Hepatocyte (in vitro differentiated cells): ENCODE measurements at places on chromosomes 2 and 18. TPM values are rescaled to one million over a fixed set of nuclear protein-coding genes. Genes with fewer than 3 reads are reported as not detected.

Gene TMEM182
- 2.6 and 5.1 TPM in 2 replicates for total RNA-seq

Gene POTEJ
- total RNA-seq: 0.17 and 0.76 TPM in 2 replicates

Gene SLC4A5
- total RNA-seq: 0.36 and 1.5 TPM in 2 replicates

Gene SPHKAP
- total RNA-seq: 0.28 and 0.33 TPM in 2 replicates

Gene CCDC102B
- 3.7 and 5.4 TPM in 2 replicates for total RNA-seq

Gene GCG
- 19.8 and 21.1 TPM in 2 replicates for total RNA-seq

Gene SERPINB3
- 0.17 TPM in 1 of 2 replicates, not detected in the other for total RNA-seq

Gene RTKN
- total RNA-seq: 66.1 and 74.2 TPM in 2 replicates

Gene SP110
- total RNA-seq: 5.1 and 15.9 TPM in 2 replicates

Gene SELENOI
- total RNA-seq: 31.5 and 34.4 TPM in 2 replicates

Gene ADCYAP1
- total RNA-seq: 0.40 and 1.7 TPM in 2 replicates

Gene EFHD1
- total RNA-seq: 3.0 and 4.2 TPM in 2 replicates

Gene CRYGD
- total RNA-seq: not detected in 2 replicates

Gene TTR
- 2,638 and 3,184 TPM in 2 replicates for total RNA-seq

Gene ERMN
- total RNA-seq: 0.07 and 0.80 TPM in 2 replicates

Gene ASPRV1
- 0.24 and 0.73 TPM in 2 replicates for total RNA-seq
